ENCODE measurements at places on chromosomes 3 and 15. TPM values are rescaled to one million over a fixed set of nuclear protein-coding genes. Genes with fewer than 3 reads are reported as not detected.

The HES1 gene
- polyA plus RNA-seq: 19.6 TPM

DNA sequence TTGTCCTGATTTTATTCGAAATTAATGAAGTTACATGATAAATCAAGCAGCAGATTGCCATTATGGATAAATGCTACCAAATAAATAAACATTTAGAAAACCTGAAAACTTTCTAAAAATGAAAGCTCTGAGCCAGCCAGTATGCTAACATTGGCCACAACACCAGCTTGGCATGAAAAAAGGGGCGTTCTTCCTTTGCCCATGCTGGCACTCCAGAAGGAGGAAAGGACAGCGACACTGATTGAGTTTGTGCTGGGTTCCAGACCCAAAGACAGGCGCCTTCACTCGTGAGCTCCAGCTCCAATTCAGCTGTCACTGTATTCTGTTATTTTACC, 5.1 kb downstream of the STIMATE start:
- no peak for DNase-seq
- no peaks in the 10 kb centered on the region for H3K27me3 ChIP-seq
- H3K4me1 ChIP-seq: peaks cover 51% of the 10 kb centered on the region
- H3K27ac ChIP-seq: peak overlapping the region; percentile 73
- H3K4me3 ChIP-seq: no peak overlapping the region
- no peaks in the 10 kb centered on the region for H3K36me3 ChIP-seq

The MON1A gene
- polyA plus RNA-seq: 4.5 TPM

The KNL1 gene
- 0.52 TPM for polyA plus RNA-seq

The IQCH gene
- 0.32 TPM for polyA plus RNA-seq

The TMEM207 gene
- not detected for polyA plus RNA-seq

DNA sequence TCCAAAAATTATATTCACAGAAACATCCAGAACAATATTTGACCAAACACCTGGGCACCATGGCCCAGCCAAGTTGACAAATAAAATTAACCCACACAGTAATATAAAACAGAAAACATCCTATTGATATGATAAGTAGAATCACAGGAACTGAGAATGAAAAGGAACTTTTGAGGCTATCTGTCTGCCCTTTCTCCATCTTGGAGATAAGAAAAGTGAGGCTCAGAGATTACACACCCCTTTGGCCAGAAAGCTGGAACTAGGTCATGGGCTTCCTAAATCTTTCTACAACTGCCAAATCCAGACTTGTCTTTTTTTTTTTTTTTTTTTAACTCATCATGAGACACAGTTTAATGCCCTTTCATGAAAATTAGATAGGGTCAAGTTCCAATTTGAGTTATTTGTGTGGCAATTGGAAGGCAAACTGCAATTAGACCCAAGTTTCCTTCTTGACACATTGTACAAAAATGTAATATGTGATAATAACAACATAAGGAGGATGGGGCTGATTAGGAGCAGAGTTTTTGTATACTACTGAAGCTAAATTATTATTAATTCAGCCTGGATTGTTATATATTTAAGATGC, 137.2 kb downstream of the RPL22L1 start:
- no peaks in the 10 kb centered on the region for H3K4me1 ChIP-seq
- no peak overlapping the region for H3K27ac ChIP-seq
- H3K27me3 ChIP-seq: no peaks in the 10 kb centered on the region
- no peak overlapping the region for H3K4me3 ChIP-seq
- no peaks in the 10 kb centered on the region for H3K36me3 ChIP-seq

DNA sequence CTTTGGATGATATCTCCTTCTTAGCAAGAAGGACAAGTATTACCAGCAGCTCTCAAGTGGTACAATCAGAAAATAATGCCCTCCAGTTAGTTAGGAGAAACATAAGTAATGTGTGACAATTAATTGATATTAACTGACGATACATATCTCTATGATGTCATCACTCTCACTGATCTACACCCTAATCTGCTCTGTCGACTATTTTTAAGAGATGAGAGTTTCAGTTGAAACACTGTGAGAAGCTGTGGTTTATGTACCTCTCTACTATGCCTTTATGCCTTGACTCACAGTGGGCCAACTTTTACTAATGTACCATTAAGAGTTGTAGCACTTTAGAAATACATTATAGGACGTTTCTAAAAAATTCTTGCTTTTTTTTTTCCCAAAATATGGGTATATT, 8.6 kb downstream of the CEP152 start:
- H3K4me1 ChIP-seq: no peaks in the 10 kb centered on the region
- H3K4me3 ChIP-seq: no peak overlapping the region
- H3K27ac ChIP-seq: no peak overlapping the region
- no peaks in the 10 kb centered on the region for H3K27me3 ChIP-seq
- DNase-seq: no peak

- H3K4me1 ChIP-seq: peaks cover 49% of the 10 kb centered on the region
- no peaks in the 10 kb centered on the region for H3K36me3 ChIP-seq
- DNase-seq: peak; percentile 80
- peaks cover 42% of the 10 kb centered on the region for H3K27me3 ChIP-seq
Observed at GRCh38 chr3:66039590-66039887, 821 bp upstream of the MAGI1 start.

DNA sequence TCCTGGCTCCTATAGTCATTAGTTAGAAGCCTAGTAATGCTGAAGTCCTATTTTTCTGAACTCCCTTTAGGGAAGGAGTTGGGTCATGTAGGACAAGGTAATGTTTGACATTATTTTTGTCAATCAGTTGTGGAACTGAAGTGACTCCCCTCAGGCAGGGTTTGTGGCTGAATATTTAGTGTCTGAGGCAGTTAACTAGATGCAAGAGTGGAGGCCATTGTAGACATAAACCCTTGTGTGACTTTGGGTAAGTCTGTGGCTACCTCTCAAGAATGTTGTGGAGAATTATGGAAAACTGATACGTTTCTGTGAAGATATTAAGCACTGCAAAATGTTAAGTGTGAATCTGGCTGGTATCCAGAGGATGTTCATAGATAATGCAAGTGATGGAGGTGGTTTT, 125.2 kb upstream of the PHLDB2 start:
- H3K4me1 ChIP-seq: peaks cover 20% of the 10 kb centered on the region
- no peak overlapping the region for H3K27ac ChIP-seq
- H3K27me3 ChIP-seq: no peaks in the 10 kb centered on the region
- H3K36me3 ChIP-seq: no peaks in the 10 kb centered on the region

GRCh38 chr3:115624029-115624741, 875 bp downstream of the GAP43 start:
- H3K27me3 ChIP-seq: no peaks in the 10 kb centered on the region
- no peak for DNase-seq
- no peak overlapping the region for H3K27ac ChIP-seq

The HAUS2 gene
- polyA plus RNA-seq: 8.7 TPM

DNA sequence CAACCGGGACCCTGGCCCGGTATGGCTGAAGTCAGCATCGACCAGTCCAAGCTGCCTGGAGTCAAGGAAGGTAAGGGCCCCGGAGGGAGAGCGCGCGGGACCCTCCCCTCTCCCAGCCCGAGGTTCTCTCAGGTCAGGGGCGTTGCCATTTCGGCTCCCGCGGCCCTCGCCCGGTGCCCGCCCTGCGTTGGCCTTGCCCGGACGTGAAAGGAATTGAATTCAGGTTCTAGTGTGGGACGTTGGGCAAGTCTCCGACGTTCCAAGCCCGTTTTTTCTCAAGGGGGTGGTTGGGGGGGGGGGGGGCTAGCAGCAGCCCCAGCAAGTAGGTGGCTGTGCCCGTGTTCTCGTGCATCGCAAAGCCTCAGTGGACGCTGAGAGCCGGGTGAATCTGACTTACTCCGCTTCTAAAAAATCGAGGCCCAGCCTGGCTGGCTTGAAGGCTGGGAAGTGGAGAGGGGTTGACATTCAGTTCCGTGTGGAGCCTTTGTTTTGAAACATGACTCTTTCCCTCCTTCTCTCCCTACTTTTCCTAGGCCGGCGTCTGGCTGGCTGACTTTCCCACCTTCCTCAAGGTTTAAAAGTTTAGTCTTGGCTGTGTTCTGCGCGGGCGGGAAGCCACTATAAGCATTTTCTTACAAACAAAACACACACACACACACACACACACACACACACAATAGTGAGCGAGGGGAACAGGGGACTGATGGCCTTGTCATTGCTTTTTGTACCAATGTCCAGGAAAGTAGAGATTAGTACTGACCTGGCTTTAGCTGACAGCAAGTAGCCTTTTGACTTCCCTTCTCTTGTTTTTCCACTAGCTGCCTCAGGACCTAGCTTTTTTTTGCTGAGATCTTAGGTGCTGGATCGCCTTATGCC, at the start of gene UTS2B:
Gene UTS2B, minus strand, starts transcription at position 873 of the 876 bp plus-strand sequence. CDS start 48,337 bp downstream, outside the sequence.
- H3K27me3 ChIP-seq: no peaks in the 10 kb centered on the region
- peak within 1 kb of the TSS; percentile 97 for H3K27ac ChIP-seq
- DNase-seq: peak; percentile 85
- H3K4me1 ChIP-seq: peaks cover 56% of the 10 kb centered on the region

GRCh38 chr15:49179433-49180190, 9.6 kb downstream of the GALK2 start:
- H3K27ac ChIP-seq: no peak overlapping the region
- no peaks in the 10 kb centered on the region for H3K4me1 ChIP-seq
- no peak overlapping the region for H3K4me3 ChIP-seq
- DNase-seq: no peak

DNA sequence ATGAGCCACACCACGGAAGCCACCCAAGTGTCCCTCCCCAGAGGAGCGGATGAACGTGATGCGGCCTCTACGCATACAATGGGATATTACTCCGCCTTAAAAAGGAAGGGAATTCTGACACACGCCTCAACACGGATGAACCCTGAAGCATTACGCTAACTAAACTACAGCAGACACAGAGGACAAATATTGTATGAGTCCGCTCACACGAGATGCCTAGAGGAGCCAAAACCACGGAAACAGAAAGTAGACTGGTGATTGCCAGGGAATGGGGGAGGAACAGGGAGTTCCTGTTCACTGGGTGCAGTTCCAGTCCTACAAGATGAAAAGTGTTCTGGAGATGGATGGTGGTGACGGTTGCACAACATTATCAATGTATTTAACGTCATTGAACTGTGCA, 32.7 kb downstream of the SRGAP3 start:
- no peaks in the 10 kb centered on the region for H3K4me1 ChIP-seq
- H3K4me3 ChIP-seq: no peak overlapping the region
- no peaks in the 10 kb centered on the region for H3K27me3 ChIP-seq
- H3K27ac ChIP-seq: no peak overlapping the region

DNA sequence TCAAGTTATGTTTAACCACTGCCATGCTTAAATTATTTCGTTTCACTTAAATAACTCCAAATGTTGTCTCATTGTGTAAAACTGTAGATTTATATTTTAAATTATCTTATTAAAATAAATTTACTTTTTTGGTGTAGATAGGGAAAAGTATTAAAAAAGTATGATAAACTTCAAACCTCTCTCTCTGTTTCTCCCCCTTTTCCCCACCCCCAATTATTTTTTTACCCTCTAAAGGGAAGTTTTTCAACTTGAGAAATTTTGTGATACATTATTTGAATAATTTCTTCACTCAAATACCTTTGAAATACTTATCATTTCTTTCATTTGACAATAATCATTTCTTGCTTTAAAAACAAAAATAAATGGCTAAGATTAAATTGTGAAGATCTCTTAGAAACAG, 66.9 kb upstream of the EIF1B start:
- H3K27me3 ChIP-seq: no peaks in the 10 kb centered on the region
- H3K36me3 ChIP-seq: no peaks in the 10 kb centered on the region
- H3K4me1 ChIP-seq: no peaks in the 10 kb centered on the region
- no peak overlapping the region for H3K4me3 ChIP-seq
- no peak for DNase-seq
- H3K27ac ChIP-seq: no peak overlapping the region

- no peaks in the 10 kb centered on the region for H3K36me3 ChIP-seq
- H3K27ac ChIP-seq: no peak overlapping the region
- H3K4me3 ChIP-seq: no peak overlapping the region
- no peak for DNase-seq
- H3K4me1 ChIP-seq: no peaks in the 10 kb centered on the region
Observed at GRCh38 chr3:152703245-152703890, 131.6 kb upstream of the P2RY1 start.

The LRRC57 gene
- polyA plus RNA-seq: 7.8 TPM

GRCh38 chr15:78406016-78406585, 31.9 kb upstream of the IREB2 start:
- H3K4me1 ChIP-seq: no peaks in the 10 kb centered on the region
- no peaks in the 10 kb centered on the region for H3K36me3 ChIP-seq
- no peak for DNase-seq
- no peak overlapping the region for H3K4me3 ChIP-seq

- no peaks in the 10 kb centered on the region for H3K4me1 ChIP-seq
- no peaks in the 10 kb centered on the region for H3K27me3 ChIP-seq
- no peaks in the 10 kb centered on the region for H3K36me3 ChIP-seq
Observed at GRCh38 chr15:36323615-36324014, 255.8 kb upstream of the CDIN1 start.

The SLC22A13 gene
- polyA plus RNA-seq: 0.05 TPM

DNA sequence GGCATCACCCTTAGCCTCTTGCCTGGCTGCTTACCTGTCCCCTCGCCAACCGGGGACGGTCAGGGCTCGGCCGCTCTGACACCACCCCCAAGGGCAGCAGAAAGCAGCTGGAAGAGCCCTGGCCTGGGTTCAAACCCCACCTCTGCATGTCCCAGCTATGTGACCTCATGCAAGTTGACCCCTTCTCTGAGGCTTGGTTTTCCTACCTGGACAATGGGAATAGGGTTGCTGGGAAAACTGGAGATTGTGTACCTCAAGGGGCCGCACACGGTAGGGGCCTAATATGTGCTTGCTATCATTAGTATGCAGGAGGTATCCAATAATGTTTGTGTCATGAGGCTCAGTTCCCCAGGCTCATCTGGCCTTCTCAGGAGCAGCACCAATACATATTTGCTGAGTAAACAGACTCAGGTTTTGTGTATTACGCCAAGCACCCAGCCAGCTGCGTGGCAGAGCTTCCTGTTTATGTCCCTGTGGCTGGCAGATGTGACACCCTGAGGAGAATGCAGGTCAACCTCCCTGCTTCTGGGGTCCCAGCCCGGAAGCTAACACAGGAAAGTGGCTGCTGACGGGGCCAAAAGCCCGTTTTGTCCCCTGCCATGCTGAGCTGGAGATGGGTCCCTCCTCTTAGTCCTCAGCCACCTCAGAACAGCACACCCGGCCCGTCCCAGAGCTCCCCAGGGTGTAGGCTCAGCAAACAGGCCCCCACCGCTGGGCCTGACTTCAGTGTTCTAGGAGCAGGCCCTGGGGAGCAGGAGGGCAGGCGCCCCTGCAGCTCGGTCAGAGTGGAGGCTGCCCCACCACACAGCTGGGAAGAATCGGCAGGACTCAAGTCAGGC, 29.7 kb downstream of the PLXND1 start:
- peak overlapping the region; percentile 85 for H3K27ac ChIP-seq
- H3K4me3 ChIP-seq: no peak overlapping the region
- H3K27me3 ChIP-seq: no peaks in the 10 kb centered on the region
- peaks cover 35% of the 10 kb centered on the region for H3K4me1 ChIP-seq
- peaks cover 19% of the 10 kb centered on the region for H3K36me3 ChIP-seq
